ENCODE measurements at places on chromosomes 2 and 18.

GRCh38 chr2:215982465-215982875 is 30.9 kb downstream of the MREG start:
- no peak for DNase-seq

DNA sequence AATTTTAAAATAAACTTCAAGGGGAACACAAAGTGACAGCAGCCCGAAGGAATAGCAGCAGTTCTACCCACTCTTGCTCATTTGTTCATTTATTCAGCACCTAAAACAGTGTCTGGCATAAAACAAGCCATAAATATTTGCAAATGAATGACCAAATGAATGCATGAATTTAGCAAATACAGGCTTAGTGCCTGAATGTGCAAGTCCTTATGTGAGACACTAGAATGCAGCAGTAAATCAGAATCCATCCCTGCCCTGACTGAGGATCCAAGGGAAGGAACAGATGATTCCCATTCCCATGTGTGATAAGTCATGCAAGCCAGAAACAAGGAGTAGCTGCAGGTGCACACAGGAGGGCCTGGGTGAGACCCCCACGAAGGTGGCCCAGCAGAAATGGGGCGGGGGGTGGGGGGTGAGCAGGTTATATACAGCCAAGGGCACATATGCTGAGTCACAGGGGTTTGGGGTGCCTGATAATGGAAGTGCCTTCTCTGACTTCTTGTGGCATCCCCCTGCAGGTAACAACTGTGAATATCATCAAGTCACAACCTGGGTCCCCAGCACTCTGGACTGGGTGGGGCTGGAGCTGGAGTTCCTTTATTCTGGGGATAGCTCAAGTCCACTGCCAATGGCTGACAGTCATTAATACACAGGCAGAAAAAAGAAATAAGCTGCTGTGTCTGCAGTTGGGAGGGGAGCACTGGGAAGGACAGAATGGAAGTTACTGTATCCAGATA is 311.9 kb downstream of the TXNL1 start:
- no peak for DNase-seq

- DNase-seq = no peak
These were observed 10.5 kb downstream of the VIT start for GRCh38 chr2:36707050-36707449.

DNA sequence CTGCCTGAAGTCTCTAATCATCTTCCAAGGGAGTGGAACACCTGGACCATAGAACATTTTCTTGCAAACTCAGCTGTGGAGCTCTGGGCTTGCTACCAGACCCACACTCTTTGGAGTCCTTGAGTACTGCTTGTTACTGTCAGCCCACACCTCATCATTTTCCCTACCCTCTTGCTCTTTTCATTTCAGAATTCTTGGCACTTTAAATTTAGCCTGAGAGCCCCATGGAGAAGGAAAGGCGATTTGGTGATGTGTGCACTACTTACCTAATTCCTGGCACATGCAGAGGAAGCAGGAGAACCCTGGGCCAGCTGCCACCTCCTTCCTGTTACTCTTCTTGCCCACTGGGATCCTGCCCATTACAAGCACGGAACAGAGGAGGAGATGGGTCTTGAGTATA is 31.7 kb downstream of the TMEM178A start:
- no peak for DNase-seq

DNA sequence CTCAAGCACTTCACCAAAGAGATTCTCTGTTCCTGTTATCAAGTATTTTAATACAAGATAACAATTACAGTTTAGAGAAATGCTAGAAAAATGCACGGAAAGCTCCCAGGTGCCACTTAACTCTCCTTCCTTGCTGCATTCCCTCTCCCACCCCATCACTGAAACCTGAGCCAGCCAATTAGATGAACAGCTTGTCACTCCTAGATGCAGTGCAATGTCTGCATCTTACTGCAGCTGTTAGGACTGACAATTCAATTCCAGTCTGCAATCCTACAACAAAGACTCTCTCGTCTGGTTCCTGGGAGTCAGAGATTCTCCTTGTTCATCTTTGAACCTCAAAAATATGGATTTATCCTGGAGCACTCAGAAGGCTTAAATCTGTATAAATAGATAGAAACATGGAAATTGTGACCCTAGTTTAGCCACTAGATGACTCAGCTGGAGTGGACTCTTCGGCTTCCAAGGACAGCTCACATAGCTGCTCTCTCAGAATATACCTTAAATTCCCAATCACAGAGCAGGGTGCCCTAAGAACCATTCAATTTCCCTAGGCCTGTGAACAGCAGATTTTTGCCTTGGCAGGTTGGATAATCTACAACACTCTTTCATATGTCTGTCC is 311.1 kb downstream of the NRXN1 start:
- DNase-seq = no peak

DNA sequence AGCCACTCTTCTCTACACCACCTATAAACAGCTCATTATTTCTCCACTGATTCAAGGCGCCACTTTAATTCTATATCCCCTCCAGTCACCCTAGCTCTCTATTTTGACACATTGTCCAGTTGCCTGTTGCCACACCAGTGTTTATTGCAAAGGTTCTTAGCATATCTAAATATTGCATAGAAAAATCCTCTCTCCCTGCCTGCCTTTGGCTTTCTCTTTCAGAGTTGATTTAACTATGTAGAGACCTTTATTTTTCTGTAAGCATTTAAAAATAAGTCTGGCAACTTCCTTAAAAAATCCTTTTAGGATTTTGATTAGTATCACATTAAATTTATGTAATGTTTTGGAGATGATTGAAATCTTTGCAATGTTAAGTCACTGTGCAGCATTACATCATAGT is 47.9 kb upstream of the B3GNT7 start:
- DNase-seq = no peak

Measured in activated T-helper 9 cell treated with anti-CD3 and anti-CD28 coated beads, Interleukin-2, amount 50 U/mL, for 16 hours (primary cell).